ENCODE measurements at places on chromosomes 11 and 22. TPM values are rescaled to one million over a fixed set of nuclear protein-coding genes. Genes with fewer than 3 reads are reported as not detected.
A peak's percentile ranks its signal among the peaks of the same experiment; 100 is the strongest.

DNA sequence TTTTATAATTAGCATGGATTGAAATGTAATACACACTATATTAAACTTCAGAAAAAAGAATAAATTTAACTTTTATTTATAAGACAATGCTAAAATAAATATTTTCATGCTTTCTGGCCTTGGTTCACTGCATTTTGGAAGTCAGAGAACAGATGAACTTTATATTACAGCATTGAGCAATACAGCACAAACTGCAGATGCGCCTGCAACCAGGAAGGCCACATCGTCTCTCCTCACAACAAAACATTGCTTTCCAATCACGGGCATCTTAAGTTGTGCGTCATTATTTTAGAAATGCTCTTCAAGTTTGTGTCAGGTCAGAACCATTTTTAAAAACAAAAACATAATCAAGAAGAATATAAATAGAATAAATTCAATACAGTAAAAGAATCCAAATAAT, 89.3 kb upstream of the CEP126 start:
- no peak for DNase-seq
- H3K27me3 ChIP-seq: no peaks in the 10 kb centered on the region
- no peaks in the 10 kb centered on the region for H3K36me3 ChIP-seq
- H3K4me1 ChIP-seq: no peaks in the 10 kb centered on the region

Gene CELSR1
- total RNA-seq: 21.2 TPM

- no peak for DNase-seq
- no peaks in the 10 kb centered on the region for H3K27me3 ChIP-seq
- no peak overlapping the region for H3K4me3 ChIP-seq
- no peak overlapping the region for H3K27ac ChIP-seq
- no peaks in the 10 kb centered on the region for H3K36me3 ChIP-seq
- no peaks in the 10 kb centered on the region for H3K4me1 ChIP-seq
These were observed 70.8 kb downstream of the WNT7B start for GRCh38 chr22:45905924-45906865.

DNA sequence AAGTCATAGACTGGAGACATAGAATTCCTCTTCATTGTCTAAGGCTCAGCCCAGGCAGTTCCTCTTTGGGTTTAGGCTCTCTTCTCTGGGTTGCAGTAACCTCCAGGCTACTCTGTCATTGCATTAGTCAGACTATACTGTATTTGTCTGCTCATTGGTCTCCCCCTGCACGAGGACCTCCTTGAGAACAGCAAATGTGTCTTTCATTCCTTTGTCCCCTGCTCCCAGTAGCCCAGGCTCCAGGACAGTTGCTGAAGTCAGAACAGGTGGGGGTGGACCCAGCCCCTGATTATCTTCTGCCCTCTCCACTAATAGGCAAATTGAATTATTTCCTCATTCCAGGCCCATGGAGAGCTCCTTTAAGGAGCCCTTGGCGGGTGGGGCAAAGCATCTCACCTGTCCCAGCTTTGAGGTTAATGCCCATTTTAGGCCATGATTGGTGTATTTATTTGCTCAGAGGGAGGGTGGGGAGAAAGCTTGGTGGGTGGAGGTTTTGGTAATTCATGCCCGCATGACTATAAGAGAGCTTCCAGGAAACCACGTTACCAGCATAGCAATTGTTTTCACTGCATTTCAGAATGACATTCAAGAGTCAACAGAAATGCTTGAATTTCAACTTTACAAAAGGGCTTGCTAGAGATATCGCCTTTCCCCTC, 40.9 kb downstream of the NAV2 start:
- no peak overlapping the region for H3K4me3 ChIP-seq
- H3K4me1 ChIP-seq: no peaks in the 10 kb centered on the region
- no peaks in the 10 kb centered on the region for H3K27me3 ChIP-seq
- no peak overlapping the region for H3K27ac ChIP-seq

DNA sequence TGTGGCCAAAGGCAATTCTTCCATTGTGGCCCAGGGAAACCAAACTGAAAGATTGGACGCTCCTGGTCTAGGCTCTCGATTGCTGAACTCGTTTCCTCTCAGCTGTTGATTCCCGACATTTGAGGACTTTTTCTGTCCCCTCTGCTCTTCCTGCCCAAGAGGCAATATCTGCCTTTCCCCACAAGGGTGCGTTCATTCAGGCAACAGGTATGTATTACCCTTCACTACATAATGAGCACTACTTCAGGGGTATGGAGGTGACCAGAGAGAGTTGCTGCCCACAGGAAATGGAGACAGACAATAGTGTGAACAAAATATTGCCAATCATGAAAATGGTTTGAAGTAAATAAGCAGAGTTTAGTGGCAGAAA, 8.2 kb downstream of the PTH start:
- no peak for DNase-seq
- no peaks in the 10 kb centered on the region for H3K36me3 ChIP-seq
- no peaks in the 10 kb centered on the region for H3K27me3 ChIP-seq

DNA sequence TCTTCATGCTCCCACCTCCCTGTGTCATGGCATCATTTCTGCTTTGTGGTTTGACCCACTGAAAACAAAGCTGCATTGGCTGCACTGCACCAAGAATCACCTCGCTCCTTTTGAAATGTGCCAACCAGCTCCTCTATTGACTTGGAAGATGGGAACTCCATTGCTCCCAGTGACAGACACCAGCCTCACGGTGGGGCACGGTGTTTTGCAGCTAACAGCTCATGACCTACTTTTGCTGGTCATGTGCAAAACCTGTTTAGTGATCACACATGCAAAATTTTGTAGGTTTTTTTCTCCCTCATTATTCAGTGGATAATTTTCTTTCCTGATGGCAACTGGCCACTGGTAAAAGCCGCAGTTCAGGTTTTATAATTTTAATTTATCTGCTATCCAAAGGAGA, 36.8 kb downstream of the ARFGAP2 start:
- no peak for DNase-seq
- H3K4me3 ChIP-seq: no peak overlapping the region
- H3K4me1 ChIP-seq: no peaks in the 10 kb centered on the region
- H3K27ac ChIP-seq: no peak overlapping the region
- H3K27me3 ChIP-seq: no peaks in the 10 kb centered on the region
- no peaks in the 10 kb centered on the region for H3K36me3 ChIP-seq

DNA sequence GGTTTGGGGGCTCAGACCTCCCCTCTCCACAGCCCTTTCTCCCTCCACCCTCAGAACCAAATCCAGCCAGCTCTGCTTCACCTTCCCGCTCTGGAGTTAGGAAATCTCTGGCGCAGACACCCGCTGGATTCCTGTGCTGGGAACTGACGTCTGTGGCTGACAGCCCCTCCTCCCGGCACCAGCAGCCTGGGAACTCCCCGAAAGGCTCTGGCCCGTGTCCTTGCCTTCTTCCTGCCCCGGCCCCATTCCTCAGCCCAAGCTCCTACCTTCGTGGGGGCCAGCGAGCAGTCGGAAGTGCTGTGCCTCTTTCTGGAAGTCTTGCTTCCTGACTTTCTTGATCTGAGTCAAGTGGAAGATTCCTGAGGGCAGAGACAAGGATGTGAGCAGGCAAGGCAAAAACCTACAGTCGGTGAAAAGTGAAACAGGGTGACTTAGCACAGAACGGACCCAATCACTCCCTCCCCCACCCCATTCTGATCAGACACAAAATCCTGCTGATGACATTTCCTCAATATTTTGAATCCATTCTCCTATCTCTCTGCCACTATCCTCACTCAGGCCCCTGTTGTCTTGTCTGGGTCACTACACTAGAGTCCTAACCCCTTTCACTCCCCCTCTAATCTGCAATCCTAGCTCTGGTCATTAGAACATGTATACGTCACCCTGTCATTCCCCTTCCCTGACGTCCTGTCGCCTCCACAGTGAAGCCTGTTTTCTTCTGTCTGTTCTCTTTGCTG, 34.1 kb downstream of the CHRDL2 start:
- peak; percentile 87 for DNase-seq
- H3K27ac ChIP-seq: peak overlapping the region; percentile 90
- H3K4me1 ChIP-seq: peaks cover 15% of the 10 kb centered on the region

- H3K27me3 ChIP-seq: no peaks in the 10 kb centered on the region
- H3K4me3 ChIP-seq: no peak overlapping the region
- no peak overlapping the region for H3K27ac ChIP-seq
These were observed 6.0 kb upstream of the OR52E6 start for GRCh38 chr11:5847711-5848110.

DNA sequence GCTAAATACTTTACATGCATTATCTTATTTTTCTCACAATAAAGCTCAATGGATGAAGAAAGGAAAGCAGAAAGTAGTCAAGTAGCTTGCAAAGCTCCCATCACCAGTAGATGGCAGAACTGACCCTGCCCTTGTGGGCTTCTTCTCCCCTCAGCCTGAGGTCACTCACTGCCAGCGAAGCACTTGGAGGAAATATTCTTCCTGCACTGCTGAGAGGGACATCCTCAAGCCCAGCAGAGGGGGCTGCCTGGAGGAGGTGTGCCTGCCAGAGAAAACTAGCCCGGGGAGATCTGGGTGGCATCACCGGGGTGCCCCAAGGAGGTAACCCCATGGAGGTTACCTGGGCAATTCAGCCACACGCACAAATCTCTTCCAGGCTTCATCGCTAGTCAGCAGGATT, 6.6 kb downstream of the APOL4 start:
- no peaks in the 10 kb centered on the region for H3K4me1 ChIP-seq
- no peaks in the 10 kb centered on the region for H3K27me3 ChIP-seq
- H3K27ac ChIP-seq: no peak overlapping the region
- no peaks in the 10 kb centered on the region for H3K36me3 ChIP-seq
- no peak for DNase-seq
- H3K4me3 ChIP-seq: no peak overlapping the region

Gene MRPL17
- total RNA-seq: 25.2 TPM

Gene CDK2AP2
- total RNA-seq: 32.8 TPM

- no peaks in the 10 kb centered on the region for H3K36me3 ChIP-seq
- no peak overlapping the region for H3K27ac ChIP-seq
- DNase-seq: peak; percentile 56
- no peak overlapping the region for H3K4me3 ChIP-seq
- no peaks in the 10 kb centered on the region for H3K27me3 ChIP-seq
These were observed 328.1 kb upstream of the MPPED2 start for GRCh38 chr11:30914143-30914762.

- no peaks in the 10 kb centered on the region for H3K36me3 ChIP-seq
- no peak overlapping the region for H3K4me3 ChIP-seq
- no peak for DNase-seq
- no peaks in the 10 kb centered on the region for H3K27me3 ChIP-seq
These were observed 7.0 kb downstream of the OR9G1 start for GRCh38 chr11:56705784-56706396.

Gene SLC17A6
- total RNA-seq: not detected

Gene F2
- total RNA-seq: not detected

Gene MGAT3
- total RNA-seq: 3.9 TPM

- no peak overlapping the region for H3K27ac ChIP-seq
- no peaks in the 10 kb centered on the region for H3K36me3 ChIP-seq
- H3K27me3 ChIP-seq: no peaks in the 10 kb centered on the region
- H3K4me3 ChIP-seq: no peak overlapping the region
- no peak for DNase-seq
- H3K4me1 ChIP-seq: no peaks in the 10 kb centered on the region
These were observed 33.1 kb downstream of the TSPAN18 start for GRCh38 chr11:44759743-44760476.
